ENCODE measurements at places on chromosomes 7 and 10. TPM values are rescaled to one million over a fixed set of nuclear protein-coding genes. Genes with fewer than 3 reads are reported as not detected.

ASIC3 gene
- total RNA-seq = 5.2 TPM

AKR1C4 gene
- total RNA-seq = not detected

DNA sequence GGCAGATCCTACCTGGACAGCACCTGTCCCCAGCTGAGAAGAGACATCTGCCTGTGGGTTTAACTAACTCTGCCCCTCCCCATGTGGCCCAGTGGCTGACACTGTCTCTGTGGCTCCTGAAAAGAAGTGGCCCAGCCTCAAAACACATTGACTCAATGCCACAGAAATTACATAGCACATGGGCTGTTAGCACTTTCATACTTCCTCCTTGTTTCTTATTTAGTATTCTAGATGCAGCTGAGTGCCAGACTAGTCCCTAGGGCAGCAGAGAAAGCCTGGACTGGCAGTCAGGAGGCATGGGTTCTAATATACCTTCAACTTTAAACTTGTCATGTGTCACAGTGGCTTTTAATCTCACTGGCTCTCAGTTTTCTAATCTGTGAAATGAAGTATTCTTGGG, 171.0 kb downstream of the TRIL start:
- DNase-seq = no peak

GRCh38 chr7:38307640-38308039, 34.2 kb upstream of the TARP start:
- DNase-seq = no peak

GRCh38 chr7:30136743-30137485, 2.1 kb downstream of the MTURN start:
- no peak for DNase-seq

- no peak for DNase-seq
These were observed 101.5 kb upstream of the EGR2 start for GRCh38 chr10:62917475-62918238.

- DNase-seq = no peak
These were observed 349.8 kb downstream of the PHTF2 start for GRCh38 chr7:78148166-78148894.

PTPRZ1 gene
- total RNA-seq = 0.51 TPM

DNA sequence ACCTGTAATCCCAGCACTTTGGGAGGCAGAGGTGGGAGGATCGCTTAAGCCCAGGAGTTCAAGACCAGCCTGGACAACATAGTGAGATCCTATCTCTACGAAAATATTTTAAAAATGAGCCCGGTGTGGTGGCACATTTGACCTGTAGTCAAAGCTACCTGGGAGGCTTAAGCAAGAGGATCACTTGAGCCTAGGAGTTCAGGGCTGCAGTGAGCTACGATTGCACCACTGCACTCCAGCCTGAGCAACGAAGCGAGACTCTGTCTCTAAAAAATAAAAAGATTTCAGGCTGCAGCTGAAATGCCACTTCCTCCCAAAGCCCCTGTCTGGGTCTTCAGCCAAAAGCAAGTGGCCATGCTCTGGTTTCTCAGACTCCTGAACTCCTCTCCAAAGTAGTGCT, 38.7 kb upstream of the CARD11 start:
- DNase-seq = no peak

DNA sequence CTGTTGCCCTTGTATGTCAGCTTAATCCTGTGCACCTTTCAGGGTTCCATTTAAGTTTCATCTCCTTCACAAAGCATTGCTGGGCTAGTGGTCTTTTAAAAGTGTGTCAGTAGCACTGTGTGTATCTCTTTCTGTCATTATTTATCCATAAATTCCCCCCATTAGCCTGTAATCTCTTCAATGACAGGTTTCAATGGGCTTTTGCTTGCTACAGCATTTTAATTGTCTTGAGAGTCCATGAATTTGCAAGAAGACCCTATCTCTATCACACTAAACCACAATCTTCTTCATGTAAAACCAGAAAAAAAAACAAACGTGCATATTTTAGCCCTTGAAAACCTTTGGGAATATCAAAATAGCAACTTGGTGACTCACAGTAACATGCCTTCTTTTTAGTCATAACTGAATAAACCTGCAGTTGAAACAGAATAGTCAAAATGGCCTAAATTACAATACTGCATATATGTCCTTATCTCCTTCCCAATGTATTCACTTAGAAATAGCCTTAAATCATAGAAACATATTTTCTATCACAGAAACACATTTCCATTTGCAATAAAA, 118.6 kb downstream of the PON1 start:
- no peak for DNase-seq

DNA sequence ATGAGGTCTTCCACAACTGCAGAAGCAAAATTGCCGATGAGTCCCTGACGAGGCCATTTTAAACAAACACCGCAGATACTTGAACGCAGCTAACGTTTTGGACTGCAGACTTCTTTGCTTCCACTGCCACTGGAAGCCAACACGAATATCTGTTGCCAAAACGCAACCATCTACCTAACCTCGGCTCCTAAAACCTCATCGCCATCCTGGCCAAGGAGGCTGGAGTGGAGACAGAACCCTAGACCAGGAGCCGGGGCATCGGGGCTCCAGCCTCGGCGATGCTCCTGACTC, 493 bp downstream of the WDR91 start:
- DNase-seq = no peak

- peak; percentile 15 for DNase-seq
These were observed 22.6 kb downstream of the TSPAN14 start for GRCh38 chr10:80476685-80477084.

HK1 gene
- total RNA-seq = 315 TPM

GRCh38 chr7:158384746-158385145, 202.9 kb downstream of the PTPRN2 start:
- no peak for DNase-seq

DNA sequence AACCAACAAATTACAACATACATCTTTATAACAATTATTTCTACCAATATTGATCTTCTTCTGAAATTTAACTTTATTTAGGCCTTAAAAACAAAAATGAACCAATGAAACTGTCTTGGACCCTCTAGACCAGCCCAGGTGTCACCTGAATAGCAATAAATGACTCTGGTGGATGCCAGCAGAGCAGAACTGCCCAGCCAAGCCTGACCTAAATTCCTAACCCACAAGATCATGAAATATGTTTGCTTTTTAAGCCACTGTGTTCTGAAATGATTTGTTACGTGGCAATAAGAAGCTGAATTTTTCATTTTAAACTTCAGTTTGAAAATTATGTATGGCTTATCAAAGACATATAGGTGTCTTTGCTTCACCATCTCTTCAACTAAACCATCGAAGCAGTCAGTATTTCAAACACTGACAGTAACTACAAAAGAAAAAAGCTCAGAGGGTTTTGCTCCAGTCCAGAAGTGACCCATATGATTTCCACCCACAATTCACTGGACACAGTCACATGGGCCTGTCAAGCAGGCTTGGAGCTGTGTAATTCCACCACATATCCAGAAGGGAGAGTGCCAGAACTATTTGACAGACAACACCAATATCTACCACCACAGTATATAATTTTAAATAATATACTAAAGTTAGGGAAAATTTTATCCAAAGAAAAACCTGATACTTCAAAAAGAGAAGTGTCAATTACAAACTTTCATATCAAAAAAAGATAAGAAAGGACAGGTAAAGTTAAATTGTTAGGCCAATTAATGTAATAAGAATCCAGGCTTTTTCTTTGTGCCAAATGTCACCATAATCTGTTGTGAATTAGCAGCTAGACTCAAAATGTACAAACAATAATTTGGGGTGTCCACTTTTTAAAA, 94.5 kb downstream of the KMT2C start:
- no peak for DNase-seq

ZWINT gene
- 0.83 TPM for total RNA-seq

DNA sequence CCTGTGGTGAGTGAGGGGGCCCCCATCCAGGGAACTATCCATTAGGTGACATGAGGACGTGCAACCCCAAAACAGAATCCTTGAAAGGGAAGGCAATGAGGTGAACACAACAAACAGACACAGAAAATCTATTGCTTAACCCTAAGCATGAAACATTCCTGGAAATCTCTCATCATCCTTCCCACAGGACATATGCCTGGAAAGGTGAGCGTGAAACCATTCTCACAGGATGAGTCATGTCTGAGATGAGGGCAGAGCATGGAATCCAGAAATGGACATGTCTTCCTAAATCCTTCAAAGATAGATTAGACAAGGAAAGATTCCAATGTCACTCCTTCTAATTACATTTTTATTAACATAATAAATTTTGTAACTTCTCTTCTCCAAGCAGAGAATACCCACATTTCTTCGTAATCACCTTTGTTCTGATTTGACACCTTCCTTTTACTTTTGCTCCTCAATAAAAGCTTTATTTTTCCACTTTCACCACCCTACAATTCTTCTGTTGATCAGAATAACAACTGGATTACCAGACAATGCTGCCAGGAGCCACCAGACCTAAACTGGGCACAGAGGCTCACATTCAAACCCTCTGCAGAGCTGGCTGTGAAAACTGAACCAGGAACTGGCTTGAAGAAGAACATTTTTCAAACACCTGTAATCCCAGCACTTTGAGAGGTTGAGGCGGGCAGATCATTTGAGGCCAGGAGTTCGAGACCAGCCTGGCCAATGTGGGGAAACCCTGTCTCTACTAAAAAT, 67.2 kb downstream of the COBL start:
- no peak for DNase-seq

DNA sequence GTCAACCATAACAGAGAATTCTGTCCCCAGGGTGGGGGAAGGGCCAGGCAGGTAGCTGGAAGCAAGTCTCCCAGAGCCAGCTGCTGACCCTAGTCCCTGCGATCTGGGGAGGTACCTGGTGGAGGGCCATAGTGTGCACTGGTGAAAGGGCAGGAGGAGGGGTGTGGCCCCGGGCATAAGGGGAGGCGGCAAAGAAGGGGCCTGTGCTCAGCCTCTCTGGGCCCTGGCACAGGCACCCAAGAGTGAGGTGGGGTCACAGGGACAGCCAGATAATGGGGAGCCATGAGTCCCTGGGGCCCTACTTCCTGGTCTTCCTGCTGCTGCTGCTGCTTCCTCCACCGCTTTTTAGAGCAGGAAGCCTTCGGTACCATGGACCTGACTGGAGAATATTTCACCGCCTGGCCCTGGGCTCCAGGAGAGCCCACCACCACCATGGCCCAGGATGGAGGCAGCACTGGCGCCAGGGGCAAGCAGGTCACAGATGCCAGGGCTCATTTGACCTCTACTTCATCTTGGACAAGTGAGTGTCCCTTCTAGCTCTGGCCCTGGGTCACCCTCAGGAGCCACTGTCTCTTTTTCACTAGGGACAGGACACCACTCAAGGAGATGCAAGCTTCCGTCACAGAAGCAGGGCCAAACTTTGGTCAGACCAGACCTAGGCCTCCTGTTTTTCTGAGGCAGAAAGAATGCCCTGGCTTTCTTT, at the start of gene ANTXRL:
TSS of gene ANTXRL (plus strand) at position 7 of the 703 bp plus-strand sequence. CDS start at position 273, 266 bp downstream.
- DNase-seq = peak; percentile 49

DNA sequence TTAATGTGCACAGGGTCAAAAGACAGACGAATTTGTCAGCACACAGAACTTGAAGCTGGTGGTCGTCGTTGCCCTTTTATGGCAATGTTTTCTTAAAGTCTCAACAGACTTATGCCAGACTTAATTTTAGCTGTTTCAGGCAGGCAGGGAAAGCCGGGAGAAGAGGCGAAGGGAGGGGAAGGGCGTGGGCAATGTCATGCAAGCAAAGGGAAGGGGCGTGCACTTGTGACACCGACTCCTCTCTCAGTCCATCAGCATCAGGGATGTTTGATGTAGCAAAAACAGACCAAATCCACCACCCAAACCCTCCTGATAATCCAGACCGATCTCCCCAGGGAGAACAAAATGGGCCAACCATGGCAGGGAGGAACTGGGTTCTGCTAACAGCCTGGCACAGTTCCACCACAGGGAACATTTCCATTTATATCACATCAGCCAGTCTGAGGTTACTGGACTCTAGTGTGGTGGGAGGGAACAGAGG, 118.1 kb upstream of the RHEB start:
- no peak for DNase-seq

DNA sequence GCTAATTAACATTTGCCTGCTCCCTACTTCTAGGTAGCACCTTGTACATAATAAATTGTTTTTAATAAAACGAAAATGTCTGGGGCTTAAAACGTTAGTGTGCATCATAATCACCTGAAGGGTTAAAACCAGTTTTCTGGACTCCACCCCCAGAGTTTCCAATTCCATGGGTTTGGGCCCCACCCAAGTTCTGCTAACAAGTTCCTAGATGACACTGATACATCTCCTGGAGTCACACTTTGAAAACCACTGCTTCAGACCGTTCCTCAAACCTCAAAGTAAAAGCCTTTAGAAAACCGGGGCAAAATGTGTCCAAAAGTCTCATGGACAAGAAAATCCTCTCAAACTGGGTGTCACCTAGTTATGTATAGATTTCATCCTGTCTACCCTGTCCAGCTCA, 9.3 kb downstream of the OSBPL3 start:
- no peak for DNase-seq

GRCh38 chr7:149161241-149161848, 14.1 kb downstream of the ZNF398 start:
- no peak for DNase-seq

ADCY1 gene
- 2.9 TPM for total RNA-seq

- DNase-seq = no peak
These were observed 438.8 kb upstream of the C7orf33 start for GRCh38 chr7:148151778-148152177.

PLPP4 gene
- total RNA-seq = 0.27 TPM

OR13A1 gene
- total RNA-seq = not detected

GRCh38 chr10:61758433-61758832, 95.7 kb downstream of the CABCOCO1 start:
- DNase-seq = no peak

MUC3A gene
- 0.86 TPM for total RNA-seq

- DNase-seq = no peak
These were observed 185.2 kb downstream of the DKK1 start for GRCh38 chr10:52499281-52499680.

DNA sequence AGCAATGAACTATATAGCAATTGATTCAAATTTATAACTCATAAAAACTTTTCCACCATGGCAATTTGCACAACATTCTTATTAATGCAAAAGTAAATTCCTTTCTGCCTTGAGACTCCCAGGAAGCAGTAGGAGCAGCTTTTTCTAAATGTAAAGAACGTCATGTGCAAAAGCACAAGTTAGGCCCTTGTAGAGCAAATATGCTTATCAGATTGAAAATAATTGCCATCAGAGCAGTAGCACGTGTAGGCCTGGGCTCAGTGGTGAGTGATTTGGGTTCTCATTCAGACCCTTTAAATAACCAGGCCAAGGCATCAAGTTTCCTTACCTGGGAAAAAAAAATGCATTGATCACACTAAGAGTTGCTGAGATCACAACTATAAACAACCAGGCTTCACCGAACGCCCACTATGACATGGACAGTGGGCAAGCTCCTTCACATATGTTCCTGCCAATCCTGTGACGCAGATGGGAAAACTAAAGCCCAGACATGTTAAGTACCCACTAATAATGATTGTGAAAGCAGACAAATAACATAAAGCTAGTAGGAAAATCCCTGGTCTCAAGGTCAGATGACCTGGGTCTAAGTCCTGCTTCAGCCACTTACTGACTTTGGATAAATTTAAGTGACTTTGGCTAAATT, 22.1 kb upstream of the SAR1A start:
- DNase-seq = no peak
